ENCODE measurements at places on chromosomes 4 and X.

- no peak for DNase-seq
These were observed 53.3 kb upstream of the GRPEL1 start for GRCh38 chr4:7121174-7121573.

DNA sequence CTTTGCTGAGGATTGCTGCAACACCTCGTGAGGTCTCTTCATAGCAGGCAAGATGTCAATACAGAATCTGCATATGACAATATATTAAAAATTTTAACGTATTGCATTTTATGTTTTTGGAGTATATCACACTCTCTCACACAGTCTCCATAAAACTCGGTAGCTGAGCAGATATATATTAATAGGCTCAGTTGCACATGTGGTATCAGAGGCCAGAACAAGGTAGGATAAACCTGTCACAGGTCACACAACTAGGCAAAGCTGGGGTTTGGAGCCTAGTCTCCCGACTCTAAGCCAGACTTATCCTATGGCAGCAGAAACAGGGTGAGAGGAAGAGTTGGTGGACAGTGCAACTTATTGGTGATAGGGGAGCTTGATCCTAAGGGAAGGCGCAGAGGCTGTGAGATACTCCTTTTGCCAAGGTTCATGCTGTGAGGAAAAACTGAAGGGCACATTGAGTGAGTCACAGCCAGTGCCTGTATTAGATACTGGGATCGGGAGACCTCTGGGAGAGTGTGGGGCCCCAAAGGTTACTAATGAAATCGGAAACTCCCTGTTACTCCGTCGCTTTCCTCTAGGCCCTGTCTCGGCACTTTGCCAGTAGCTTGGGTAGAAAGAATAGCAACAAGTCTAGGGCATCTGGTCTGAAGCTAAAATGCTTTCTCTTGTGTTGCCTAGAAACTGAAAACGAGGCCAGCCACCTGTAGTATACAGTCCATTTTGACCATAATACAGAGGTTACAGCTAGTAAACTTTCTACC lies 195.7 kb downstream of the ARHGAP10 start:
- no peak for DNase-seq

GRCh38 chr4:91116861-91117260 lies 989.7 kb downstream of the CCSER1 start:
- DNase-seq, result no peak

GRCh38 chrX:33808636-33809035 lies 323.5 kb downstream of the FAM47A start:
- DNase-seq, result no peak

GRCh38 chrX:136126371-136126770 lies 21.0 kb upstream of the FHL1 start:
- no peak for DNase-seq

- DNase-seq, result no peak
These were observed 76.3 kb downstream of the RBPJ start for GRCh38 chr4:26397086-26397485.

- DNase-seq, result no peak
These were observed 52.6 kb downstream of the RGS12 start for GRCh38 chr4:3345384-3345783.

GRCh38 chrX:153921511-153922446 lies 4.3 kb downstream of the ARHGAP4 start:
- DNase-seq, result no peak

DNA sequence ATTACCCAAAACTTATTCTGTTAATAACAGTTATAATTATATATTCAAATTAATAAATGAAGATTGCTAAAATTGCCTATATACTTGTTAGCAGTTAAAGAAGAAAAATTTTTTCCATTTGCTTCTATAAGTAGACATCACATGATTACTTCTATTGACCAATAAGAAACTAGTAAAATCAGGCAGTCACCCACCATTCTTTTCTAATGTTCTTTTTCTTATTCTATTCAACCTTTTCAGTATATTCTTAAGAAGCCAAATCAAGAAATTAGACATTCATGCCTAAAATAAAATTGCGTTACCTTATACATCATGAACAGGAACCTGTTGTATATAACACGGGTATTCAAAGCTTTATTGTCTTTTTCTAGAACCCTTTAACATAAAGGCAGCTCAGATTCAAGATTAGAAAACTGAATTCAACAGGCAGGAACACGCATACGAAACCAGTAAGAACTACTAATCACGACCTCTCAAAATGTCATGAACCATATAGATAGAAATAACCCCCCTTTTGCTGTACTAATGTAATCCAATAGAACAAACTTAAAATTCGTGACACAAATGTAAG lies 568.1 kb upstream of the DIPK2B start:
- DNase-seq, result no peak

GRCh38 chr4:36351082-36351666 lies 69.8 kb downstream of the DTHD1 start:
- DNase-seq, result peak; percentile 60

- no peak for DNase-seq
These were observed 64.0 kb downstream of the SOX3 start for GRCh38 chrX:140440876-140441275.

DNA sequence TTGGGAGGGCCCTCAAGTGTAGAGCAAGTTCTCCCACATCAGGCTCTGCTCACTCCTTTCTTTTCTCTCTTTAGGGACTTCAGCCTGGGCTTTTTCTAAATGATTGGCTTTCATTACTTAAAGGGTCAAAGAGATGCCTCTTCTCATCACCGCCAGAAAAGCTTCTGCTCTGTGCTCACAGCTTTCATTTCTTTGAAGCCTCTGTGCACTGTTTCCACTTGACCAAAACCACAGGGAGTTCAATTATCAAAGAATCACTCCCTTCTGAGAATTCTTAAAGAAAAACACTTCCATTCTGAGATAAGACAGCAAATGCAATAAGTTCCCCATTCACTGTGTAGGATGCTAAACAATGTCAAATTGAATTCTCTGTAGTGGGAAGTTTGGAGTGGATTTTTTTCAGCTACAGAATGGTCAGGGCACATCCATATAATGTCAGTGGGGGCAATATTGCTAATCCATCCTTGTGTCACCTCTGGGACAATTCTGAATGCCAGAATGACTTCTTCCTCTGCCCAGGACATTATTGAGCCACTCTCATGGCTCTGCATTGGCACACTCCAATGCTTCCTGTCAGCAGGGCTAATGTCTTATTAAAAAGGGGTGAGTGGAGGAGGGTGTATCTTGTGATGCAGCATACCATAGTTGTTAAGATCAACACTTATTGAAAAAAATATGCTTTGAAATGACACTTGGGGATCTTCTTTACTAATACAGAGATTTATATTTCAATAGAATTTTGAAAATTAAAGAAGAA lies 217.6 kb downstream of the SNCA start:
- no peak for DNase-seq

DNA sequence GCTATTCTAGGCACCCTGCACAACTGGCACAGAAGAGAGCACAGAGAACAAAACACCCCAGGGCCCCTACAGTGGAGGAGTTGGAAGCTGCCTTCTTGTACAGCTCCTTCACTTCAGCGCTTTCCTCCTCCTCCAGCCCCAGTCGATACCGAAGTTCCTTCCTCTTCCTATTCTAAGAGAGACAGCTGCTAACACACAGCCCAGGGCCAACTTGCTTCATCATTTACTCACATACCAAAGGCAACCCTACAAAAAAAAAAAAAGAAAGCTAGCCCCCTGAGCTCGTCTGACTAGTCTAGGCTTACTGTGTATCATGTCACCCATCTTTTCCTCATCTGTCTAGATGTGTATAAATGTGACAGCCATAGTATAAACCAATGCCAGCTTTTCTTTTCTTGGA lies 64.5 kb downstream of the MID1 start:
- no peak for DNase-seq

GRCh38 chrX:31981546-31982062 lies 909.8 kb upstream of the FTHL17 start:
- DNase-seq, result no peak

DNA sequence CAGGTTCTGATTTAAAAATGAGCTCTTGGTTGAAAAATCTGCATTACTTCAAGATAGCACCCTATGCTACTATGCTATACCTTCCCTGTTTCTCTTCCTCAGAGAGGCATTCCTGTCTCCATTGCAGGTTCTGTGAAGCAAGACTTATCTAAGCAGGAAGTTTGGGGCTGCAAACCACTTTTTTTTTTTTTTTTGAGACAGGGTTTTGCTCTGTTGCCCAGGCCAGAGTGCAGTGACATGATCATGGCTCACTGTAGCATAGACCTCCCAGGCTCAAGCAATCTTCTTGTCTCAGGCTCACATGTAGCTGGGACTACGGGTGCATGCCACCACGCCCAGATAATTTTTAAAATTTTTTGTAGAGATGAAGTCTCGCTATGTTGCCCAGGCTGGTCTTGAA lies 4.0 kb upstream of the CCNG2 start:
- no peak for DNase-seq

GRCh38 chr4:186740822-186741221 lies 17.2 kb upstream of the FAT1 start:
- no peak for DNase-seq

- no peak for DNase-seq
These were observed 8.3 kb upstream of the CLTRN start for GRCh38 chrX:15672881-15673280.

DNA sequence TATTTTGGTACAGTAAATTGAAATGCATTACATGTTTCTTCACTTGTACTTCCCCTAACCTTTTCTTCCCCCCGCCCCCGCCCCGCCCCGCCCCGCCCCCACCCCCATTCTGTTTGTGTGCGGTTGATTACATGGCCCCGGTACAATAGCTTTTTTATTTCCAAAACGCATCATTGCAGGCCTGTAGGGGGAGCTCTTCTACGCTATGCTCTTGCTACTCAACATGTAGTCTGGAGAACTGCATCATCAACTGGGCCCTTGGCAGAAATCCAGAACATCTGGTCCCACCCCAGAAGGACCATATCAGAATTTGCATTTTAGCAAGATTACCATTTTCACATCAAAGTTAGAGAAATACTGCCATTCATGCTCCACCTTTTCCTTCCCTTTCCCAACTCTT lies 333.3 kb upstream of the DDX53 start:
- DNase-seq, result peak; percentile 14

DNA sequence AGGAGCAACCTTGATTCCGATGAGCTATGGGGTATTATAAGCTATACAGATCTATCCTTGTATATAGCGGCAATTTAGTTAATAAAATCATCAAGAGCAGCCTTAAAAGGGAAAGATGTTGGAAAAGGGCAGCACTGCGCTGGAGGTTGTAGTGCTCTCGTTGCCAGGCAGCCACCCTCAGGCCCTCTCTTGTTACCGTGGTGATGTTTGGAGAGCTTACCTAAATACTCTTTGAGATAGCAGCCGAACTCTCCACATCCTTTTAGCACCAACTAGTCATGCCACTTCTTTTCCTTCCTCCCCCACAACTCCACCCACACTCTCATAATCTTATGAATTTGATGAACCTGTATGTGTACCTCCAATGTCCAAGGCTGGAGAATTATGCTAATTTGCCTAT lies 3.8 kb upstream of the RADX start:
- no peak for DNase-seq

GRCh38 chrX:2266445-2267349 lies 234.1 kb downstream of the DHRSX start:
- no peak for DNase-seq

GRCh38 chr4:186096681-186097165 lies 7.8 kb upstream of the FAM149A start:
- DNase-seq, result no peak

- DNase-seq, result no peak
These were observed 315.3 kb upstream of the HS3ST1 start for GRCh38 chr4:11743976-11744375.

DNA sequence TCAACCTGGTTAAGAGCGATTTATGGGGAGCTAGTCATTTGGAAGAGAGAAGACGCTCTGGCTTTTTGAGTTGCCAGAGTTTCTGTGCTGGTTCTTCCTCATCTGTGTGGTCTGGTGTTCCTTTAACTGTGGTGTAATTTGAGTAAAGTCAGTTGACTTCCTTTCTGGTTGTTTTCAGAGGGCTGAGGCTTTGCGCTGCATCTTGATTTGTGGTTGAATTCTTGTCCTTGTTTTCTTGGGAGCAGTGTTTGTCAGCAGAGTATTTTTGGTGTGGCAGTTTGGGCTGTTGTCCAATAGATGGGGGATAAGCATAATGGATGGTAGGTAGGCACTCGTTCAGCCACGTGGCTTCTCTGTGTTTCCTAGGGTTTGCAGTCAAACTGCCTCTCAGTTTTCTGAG lies 2143.2 kb upstream of the TENM3 start:
- DNase-seq, result no peak

DNA sequence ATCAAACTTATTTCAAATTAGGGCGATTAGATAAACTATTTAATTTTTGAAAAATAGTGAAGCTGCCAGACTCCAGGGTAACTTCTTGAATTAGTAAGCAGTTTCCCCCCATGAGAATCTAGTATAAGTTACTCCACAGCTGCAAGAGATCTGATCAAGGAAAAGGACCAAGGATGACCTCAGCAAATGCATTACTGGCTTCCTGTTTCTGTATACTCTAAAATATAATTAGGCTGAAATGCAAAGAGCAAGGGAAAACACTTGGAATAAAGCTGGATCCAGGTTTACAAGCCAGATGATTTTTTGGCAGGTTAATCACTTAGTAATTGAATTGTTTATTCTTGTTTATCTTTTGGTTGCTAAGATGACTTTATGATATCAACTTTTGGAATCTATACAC lies 13.4 kb upstream of the P2RY10 start:
- no peak for DNase-seq

DNA sequence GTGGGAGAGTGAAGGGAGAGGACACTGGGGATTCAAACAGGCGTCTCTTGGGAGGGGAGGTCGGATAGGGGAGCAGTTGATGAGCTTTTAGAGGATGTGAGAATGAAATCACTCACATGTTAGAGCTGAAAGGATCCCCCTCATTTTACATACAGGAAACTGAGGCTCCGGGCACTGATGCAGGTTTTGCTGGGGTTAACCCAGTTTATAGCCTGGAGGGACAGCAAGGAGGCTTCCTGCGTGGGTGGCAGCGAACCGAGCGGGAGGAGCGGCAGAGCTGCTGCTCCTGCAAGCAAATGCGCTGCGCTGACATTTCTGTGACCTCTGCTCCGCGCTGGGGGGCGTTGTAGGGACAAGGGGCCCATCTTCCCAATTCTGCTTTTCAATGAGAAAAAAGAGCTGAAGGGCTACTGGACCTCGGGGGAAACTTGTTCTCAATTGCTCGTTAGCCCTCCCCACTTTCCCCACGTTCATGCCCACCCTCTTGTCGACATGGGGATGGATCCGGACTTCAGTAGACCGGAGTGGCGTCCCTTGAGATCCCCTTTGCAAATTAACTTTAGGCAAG lies 1.2 kb upstream of the NEUROG2 start:
- no peak for DNase-seq

DNA sequence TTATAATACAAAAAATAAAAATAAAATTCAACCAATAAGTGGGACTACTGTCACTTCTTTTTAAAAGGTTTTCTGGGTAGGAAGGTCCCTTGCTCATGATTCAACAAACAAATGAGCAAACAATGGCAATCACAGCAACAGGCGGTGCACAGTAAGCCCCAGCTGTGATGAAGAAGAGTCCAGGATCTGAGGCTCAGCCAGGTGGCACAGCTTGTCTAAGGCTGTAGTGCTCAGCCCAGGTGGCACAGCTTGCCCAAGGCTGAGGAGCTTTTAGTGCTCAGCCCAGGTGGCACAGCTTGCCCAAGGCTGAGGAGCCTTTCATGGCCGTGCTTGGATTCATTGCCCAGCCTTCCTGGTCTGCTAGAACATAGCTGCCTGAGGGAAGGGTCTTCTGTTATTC lies 75.0 kb downstream of the ZFYVE28 start:
- no peak for DNase-seq

- no peak for DNase-seq
These were observed 778.4 kb upstream of the FRG1 start for GRCh38 chr4:189162073-189162789.

GRCh38 chr4:107497054-107497453 lies 223.0 kb downstream of the PAPSS1 start:
- no peak for DNase-seq

GRCh38 chrX:149205937-149206336 lies 299.2 kb downstream of the IDS start:
- DNase-seq, result no peak

Measured in memory B cell (primary cell).